ENCODE measurements at places on chromosomes 7 and 10.

- DNase-seq: no peak
Measured at GRCh38 chr10:69963178-69963834, 89.3 kb upstream of the MACROH2A2 start.

DNA sequence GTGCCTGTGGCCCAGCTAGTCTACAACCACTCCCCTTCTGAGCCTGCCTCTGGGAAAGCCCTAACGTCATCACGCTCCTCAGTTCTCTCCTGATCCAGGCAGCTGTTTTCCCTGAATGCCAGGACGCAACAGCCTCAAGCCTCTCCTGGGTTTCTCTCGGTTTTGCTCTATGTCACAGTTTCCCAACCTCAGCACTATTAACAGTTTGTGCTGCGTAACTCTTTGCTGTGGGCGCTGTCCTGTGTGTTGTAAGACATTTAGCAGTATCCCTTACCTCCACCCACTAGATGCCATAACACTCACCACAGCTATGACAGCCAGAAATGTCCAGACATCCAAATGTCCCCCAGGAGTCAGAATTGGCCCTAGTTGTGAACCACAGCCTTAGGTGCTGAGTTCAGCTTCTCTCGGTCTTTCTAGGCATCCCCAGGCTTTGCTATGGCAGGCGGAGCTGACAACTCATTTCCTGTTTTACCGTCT, 226.3 kb upstream of the NPVF start:
- DNase-seq: no peak

- no peak for DNase-seq
Measured at GRCh38 chr7:64320547-64321513, 7.1 kb downstream of the ZNF736 start.

DNA sequence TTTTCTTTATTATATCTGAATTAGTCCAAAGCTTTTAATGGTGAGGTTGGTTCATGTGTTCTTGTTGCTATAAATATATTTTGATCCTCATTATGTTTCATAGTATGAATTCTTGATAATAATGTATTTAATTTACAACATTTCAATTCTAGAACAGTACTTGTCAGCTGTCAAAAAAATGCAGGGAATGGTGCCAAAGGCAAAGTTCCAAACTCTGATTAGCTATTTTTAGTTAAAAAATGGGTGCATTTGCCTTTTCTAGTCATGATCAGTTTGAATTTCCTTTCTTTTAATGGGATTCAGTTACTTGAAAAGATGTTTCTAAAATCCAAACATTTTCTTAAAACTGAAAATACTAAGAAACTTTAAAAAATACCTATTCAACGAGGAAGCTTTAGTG, 49.6 kb downstream of the ANKIB1 start:
- no peak for DNase-seq

DNA sequence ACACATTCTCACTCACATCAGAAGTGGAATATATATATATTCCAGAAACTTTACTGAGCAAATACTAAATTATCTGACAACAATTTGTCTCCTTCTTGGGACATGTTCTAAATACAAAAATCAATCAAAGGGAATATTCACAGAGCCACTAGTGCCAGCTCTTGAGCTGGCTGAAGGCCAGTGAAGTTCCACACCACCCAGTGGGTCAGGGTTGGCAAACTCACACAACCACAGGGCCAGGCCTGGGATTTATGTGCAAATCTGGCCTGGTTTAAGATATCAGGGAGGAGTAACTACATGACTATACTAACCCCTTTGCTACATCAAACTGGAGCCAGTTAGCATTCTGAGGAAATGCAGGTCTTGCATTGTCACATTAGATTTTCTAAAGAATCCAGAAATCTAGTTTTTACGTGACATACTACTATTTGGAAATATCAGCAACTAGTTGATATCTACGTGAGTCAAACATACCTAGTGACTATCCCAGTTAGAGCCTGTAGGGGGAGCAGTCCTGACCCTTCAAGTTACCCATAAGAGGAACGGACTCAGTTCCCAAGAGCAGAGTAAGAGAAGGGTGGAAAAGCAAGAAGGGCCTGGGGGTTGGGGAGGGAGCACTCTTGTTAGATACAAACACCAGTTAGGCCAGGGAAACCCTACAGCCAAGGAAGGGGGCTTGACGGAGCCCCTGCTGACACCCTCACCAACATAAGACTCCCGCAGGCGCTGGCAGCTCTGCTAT, 600.4 kb downstream of the KCNMA1 start:
- no peak for DNase-seq

GRCh38 chr10:42937649-42938180, 139.2 kb upstream of the RET start:
- DNase-seq: no peak

GRCh38 chr7:15345216-15345615, 216.6 kb downstream of the AGMO start:
- no peak for DNase-seq

GRCh38 chr7:147081117-147081516, 964.5 kb downstream of the CNTNAP2 start:
- DNase-seq: no peak

GRCh38 chr10:131647789-131648188, 253.0 kb upstream of the PPP2R2D start:
- no peak for DNase-seq

DNA sequence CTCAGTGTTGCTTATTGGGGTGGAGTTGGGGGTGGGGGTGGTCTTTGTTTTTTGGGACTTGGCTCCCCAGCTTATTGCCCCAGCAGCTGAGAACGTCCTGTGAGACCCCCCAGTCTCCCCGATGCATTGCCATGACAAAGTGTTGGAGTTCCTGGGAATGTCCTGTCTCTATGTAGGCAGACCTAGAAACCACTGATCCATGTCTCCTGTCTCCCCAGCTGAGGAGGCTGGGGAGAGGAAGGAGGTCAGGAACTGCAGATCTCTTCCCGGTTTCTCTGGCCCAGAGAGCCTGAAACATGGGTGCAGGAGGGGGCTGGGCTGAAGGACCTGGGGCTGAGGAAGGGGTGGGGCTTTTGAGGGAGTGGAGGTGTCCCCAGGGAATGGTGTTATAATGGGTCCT, 80.2 kb upstream of the GTF2IRD1 start:
- DNase-seq: no peak

GRCh38 chr7:153887749-153888569, 164.2 kb upstream of the DPP6 start:
- DNase-seq: no peak

GRCh38 chr10:80544316-80544953, 6.7 kb downstream of the SH2D4B start:
- DNase-seq: no peak

DNA sequence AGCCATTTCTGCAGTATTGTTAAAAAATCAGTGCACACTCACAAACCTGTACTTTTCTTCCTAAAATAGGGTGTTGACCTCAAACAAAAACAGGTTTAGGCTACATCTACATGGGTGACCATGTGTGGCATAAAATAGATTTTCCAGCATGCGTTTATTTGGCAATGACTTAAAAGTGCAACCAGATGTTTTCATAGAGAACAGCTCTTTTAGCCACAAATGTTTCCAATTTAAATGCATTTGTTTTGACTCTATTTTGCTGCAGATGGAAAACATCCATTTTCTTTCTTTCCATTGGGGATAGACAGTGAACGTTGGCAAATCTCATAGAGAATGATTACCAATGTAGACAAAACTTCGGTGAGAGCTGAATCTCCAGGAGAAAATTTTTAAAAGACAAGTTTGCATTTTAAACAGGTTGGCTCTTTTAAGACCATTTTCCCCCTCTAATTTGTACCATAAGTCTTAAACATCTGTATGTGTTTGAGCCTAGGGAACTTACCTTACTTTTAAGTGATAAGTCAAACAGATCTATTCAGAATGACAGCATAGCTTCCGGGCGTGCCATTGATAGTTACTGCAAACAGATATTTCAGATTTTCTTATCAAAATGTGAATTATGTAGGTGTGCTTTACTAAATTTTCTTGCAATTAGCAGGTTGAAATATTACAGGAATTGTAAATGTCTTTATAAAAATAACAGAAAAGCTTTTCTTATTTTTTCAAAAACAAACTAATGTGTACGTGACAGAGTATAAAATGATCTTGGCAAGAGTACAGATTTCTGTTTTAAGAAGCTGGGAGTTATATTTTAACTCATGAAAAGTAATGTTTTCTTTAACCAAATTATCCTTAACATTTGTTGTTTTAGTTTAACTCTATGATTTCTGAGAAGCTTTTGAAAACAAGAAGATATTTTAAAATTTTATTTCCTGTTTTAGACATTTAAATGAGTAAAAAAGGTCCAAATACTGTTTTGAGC, 144.9 kb downstream of the HGF start:
- DNase-seq: no peak

DNA sequence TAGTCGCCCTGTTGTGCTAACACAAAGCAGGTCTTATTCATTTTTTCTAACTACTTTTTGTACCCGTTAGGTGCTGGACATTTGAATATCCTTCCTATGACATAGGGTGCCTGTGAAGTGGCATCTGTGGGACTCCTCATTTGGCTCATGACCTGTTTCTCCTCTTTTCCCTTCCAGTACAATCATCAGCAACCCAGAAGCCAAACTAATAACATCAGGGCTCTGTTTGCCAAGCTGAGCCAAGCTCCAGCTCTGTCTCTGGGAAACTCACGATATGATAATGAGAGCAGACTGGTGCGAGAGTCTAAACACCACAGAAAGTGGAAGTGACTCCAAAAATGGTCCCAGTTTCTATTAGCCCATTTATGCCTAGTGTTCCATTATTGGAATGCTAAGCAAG, 92.0 kb downstream of the SVIL start:
- DNase-seq: no peak

DNA sequence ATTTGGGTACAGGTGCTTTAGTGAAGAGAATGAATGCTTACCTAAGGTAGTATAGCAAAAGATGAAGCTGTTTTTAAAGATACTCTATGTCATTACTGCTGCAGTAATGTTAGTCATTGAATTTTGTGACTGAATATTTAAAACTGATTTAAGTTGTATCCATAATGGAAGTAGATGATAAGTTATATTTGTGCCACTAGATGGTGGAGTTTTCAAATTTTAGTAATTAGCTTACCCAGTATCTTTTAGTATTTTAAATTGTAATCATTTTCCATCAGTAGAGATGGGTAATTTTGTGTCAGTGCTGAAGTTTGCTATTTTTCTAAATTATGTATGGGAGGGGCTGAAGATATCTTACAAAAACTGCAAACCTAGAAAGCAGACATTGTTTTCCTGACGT, 25.2 kb downstream of the HBP1 start:
- DNase-seq: no peak

DNA sequence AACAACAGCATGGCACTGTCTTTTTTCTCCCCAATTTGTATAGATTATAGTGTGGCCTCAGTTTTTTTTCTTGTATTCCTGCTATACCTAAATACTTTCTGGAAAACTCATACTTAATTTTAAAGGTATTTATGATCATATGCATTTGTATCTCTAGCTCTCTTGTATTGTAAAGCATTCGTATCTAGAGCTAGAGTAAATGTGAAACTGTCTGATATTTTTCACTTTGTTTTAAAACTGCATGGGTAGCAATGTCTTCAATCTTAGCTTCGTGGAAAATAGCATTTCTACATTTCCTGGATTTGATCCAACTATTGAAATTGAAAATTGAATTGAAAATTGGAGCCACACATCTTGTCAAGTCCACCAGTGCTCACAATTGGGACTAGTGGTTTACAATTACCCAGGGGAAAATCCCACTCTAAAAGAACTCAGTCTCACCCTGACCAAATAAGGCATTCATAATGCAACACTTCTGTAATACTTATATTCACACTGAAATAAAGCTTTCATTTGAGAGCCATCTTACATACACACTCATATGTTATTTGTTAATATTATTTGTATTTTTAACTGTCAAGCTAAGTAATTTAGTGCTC, 51.3 kb upstream of the KLF6 start:
- no peak for DNase-seq

DNA sequence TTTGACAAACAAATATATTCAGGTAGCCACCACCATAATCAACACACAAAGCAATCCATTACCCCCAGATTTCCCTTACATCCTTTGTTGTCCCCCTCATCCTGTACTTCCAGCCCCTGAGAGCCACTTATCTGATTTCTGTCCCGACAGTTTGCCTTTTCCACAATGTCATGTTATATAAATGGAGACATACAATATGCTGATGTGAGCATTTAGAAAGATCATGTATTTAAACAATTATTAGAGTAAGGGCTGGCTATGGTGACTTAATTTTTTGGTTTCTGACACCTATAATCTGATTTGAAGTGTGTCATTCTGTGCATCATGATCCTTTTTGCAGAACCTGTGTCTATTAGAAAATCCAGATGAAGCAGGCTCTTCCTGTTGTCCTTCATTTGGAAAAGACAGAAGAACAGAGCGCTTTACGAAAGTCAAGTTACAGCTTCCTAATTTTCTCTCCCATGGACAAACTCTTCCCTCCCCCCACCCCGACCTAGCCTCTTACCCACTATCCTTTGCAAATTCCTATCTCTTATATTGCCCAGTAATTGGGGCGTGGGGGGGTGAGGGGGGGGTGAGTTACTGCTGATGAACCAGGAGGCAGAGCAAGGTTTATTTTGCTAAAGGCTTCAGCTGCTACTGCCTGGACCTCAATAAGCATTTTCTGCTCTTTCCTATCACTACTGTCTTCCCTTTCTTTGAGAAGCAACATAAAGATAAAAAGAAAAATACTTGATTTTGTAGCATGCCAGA, 252.4 kb upstream of the C7orf33 start:
- no peak for DNase-seq

- DNase-seq: no peak
Measured at GRCh38 chr7:51070151-51070550, 246.5 kb downstream of the COBL start.

GRCh38 chr7:40099837-40100236, 34.6 kb downstream of the MPLKIP start:
- no peak for DNase-seq

- DNase-seq: no peak
Measured at GRCh38 chr10:53638006-53638405, 865.4 kb upstream of the MBL2 start.

- DNase-seq: no peak
Measured at GRCh38 chr7:41024126-41024525, 678.8 kb downstream of the INHBA start.

GRCh38 chr10:5500910-5501309, 1.5 kb upstream of the CALML5 start:
- no peak for DNase-seq

DNA sequence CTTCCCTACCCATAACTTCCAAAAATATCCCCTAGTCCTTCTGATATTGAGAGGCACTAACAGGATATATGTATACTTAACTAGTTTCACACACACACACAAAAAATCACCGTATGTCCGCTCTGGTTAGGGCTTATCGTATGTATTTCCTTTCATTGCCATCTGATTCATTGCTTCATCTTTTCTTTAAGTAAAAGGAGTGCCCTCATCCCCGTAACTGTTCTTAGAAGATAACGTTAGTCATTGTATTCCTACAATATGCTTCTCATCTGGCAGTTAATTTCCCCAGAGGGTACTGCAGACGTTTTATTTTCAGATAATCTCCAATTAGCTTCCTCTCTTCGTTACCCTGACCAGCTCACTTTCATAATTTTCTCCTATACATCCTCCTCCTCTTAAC, 37.3 kb downstream of the NRCAM start:
- no peak for DNase-seq

DNA sequence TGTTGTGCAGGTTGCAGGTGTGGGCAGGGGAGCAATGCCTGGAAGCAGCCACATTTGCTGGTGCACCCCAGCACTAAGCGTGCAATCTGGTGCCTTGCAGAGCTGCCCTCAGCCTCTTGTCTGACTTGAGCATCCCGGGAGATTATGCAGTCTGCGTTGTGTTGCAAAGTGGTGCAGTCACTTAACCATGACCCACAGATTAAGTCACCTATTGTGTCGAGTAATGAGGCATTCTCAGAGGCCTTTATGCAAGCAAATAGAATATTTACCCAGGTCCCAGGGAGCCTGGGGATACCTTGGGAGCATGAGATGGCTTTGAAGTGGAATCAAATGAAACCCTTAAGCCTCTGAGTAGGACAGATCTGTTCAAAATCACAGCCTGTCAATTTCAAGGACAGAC, 529.0 kb downstream of the TYW1 start:
- DNase-seq: no peak

All from GM12891 (cell line).